ENCODE measurements at places on chromosomes 16 and 17. TPM values are rescaled to one million over a fixed set of nuclear protein-coding genes. Genes with fewer than 3 reads are reported as not detected.

The PPY gene
- not detected for total RNA-seq

The EVI2A gene
- total RNA-seq = 7.5 TPM

The KCNH6 gene
- not detected for total RNA-seq

The RND2 gene
- total RNA-seq = 7.3 TPM

The FLII gene
- total RNA-seq = 716 TPM

The CCDC78 gene
- 8.2 TPM for total RNA-seq

The CORO7 gene
- total RNA-seq = 41.9 TPM

The CCL7 gene
- not detected for total RNA-seq

The CACNG1 gene
- total RNA-seq = not detected

The TBC1D28 gene
- total RNA-seq = not detected

The CBX8 gene
- total RNA-seq = 1.1 TPM

The CBFA2T3 gene
- total RNA-seq = 32.8 TPM

The TEKT3 gene
- not detected for total RNA-seq

The KRT32 gene
- total RNA-seq = not detected

The RAC3 gene
- total RNA-seq = not detected

Data from ascending aorta (tissue), 2 donors.